ENCODE measurements at places on chromosomes 5 and 9.
A peak's percentile ranks its signal among the peaks of the same experiment; 100 is the strongest.

GRCh38 chr5:127561254-127561653 is 43.8 kb downstream of the PRRC1 start:
- peak; percentile 29 for DNase-seq

DNA sequence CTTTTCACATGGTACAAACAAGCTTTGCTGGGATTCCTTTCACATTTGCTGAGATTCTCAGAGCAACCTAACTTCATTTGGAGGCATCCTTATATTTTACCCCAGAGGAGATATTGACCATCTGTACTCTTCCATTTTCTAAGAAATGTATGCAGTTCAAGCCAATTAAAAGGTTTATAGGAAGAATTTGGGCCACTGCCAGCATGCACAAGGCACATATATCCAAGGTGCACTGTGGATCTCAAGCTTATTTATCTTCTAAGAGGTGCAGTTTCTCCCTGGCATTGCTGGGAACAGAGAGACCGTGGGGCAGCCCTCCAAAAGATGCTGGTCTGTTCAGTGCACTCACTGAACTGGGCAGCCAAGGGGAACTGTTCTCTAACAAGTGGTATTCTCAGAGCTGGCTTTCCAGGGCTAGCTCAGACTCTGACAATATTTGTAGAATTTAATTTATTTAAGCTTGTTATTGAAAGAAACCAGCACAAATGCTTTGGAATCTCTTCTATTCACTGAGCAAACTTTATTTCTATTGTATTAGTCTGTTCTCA is 213.3 kb downstream of the TENT4A start:
- DNase-seq = no peak

DNA sequence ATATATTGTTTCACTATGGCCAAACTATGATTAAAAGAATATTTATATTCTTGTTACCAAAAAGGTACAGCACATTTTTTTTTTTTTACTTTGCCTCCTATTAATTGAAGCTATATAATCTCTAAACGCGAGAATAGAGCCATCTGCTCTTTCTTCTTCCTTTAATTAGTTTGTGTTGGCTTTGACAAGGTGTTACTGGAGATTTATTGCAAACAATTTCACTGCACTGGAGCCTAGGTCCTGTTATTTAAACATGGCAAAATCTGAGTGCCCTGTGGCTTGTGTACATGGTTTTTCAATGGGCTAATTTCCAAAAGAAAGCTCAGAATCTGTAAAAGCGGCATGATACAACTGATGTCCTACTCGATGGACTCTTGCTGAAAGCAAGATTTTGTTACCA is 40.8 kb upstream of the GABRG2 start:
- no peak for DNase-seq

GRCh38 chr9:286071-286740 is 71.5 kb downstream of the DOCK8 start:
- DNase-seq = no peak

DNA sequence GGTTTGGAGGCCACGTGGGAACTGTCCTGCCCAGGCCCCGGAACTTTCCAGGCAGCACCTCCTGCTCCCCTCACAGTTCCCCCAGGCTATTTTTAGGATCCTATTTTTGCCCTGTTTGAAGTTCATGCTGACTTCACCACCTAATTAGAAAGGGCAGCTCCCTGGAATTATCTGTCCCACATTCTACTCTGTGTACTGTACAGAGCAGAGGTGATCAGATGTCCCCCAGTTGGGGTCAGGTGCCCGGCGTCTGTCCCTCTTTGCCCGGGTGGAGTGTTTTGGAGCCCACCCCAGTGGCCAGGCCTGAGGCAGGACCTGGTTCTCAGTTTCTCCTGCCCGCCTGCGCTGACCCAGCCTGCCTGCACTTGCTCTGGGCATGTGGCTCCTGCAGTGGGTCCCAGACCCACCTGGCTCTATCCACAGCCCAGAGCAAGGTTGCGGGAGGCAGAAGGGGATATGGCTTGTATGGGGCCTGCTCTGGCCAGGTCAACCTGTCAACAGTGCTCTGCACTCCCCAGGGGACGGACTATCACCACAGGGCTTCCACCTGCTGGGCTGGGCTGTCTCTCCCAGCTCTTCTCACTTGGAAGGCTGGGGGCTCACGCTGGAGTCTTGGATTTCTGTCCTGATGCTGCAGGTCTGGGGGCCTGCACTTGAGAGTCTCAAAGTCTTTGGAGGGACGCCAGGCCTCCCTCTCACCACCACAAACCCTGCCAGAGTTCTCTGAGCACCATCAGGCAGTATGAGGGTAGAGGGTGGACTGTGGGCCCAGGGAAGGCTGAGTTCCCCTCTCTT is 268.3 kb downstream of the GADD45G start:
- DNase-seq = no peak

- DNase-seq = no peak
Measured at GRCh38 chr5:169913479-169913878, 66.8 kb downstream of the INSYN2B start.

GRCh38 chr9:126761274-126761673 is 43.6 kb upstream of the ZBTB43 start:
- no peak for DNase-seq

GRCh38 chr9:90801241-90801972 is at the start of gene SYK:
TSS of gene SYK (plus strand) at chr9:90801819. CDS start at chr9:90843899, 42,080 bp downstream.
- DNase-seq = no peak

GRCh38 chr9:132116583-132116982 is 36.9 kb upstream of the MED27 start:
- DNase-seq = no peak

DNA sequence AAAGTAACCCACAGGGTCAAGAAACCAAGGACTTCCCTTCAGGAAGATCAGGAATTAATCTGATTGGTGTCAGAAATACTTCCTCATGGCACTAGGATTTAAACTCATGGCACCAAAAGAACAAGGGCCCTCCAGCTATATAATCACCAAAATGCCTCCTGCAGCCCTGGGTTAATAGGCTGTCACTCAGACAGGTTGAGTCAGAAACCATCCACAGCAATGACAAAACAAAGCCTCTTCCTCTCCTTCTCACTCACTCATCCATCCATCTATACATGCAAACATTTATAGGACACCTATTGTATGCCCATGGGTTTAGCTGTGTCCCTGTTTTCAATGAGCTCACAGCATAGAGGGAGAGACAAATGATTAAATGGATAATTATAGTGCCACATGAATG is 62.5 kb upstream of the SPOCK1 start:
- DNase-seq = no peak

- DNase-seq = no peak
Measured at GRCh38 chr5:15933259-15934207, 246.1 kb downstream of the MARCHF11 start.

- no peak for DNase-seq
Measured at GRCh38 chr5:100643473-100643872, 108.3 kb downstream of the FAM174A start.

GRCh38 chr5:143542798-143543144 is 139.3 kb upstream of the NR3C1 start:
- no peak for DNase-seq

DNA sequence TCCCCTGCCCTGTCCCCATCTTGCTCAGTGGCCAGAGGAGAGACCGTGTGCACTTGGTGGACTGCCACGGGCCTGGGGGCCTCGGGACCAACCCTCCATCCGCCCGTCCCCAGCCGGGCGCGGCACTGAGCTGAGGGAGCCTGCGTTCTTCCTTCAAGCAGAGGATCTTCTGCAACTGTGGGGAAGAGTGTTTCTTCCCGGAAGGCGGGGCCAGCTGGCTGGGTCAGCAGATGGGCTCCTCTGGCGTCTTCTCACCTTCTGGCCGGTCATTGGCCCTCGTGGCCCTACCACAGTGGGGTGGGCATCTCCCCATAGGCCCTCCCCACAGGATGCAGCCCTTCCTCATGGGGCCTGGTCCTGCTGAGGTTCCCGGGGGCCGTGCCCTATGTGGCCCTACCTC is 17.4 kb downstream of the RXRA start:
- no peak for DNase-seq

DNA sequence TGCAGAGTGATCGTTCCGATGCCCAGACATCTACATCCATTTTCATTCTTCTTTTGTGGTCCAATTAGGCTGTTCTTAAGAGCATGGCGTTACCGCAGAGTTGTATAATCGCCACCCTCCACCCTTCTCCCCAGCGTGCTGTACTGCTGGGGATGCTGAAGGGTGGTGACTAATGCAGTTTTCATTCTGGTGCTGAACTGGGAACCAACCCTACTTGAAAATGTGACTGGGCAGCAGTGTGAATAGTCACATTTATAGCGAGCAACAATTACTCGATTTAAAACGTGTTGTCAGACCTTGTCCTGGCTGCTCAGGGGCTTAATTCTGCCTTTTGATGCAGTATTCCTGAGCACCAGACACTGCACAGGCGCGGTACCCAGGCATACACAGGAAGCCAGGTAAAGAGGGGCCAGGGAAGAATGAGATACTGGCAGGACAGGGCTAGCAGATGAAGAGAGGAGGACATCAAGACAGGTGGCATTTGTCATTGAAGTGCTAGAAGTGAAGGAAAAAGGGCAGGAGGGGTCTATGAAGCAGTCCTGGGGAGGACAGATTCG is 719 bp upstream of the ISCA1 start:
- peak; percentile 75 for DNase-seq

DNA sequence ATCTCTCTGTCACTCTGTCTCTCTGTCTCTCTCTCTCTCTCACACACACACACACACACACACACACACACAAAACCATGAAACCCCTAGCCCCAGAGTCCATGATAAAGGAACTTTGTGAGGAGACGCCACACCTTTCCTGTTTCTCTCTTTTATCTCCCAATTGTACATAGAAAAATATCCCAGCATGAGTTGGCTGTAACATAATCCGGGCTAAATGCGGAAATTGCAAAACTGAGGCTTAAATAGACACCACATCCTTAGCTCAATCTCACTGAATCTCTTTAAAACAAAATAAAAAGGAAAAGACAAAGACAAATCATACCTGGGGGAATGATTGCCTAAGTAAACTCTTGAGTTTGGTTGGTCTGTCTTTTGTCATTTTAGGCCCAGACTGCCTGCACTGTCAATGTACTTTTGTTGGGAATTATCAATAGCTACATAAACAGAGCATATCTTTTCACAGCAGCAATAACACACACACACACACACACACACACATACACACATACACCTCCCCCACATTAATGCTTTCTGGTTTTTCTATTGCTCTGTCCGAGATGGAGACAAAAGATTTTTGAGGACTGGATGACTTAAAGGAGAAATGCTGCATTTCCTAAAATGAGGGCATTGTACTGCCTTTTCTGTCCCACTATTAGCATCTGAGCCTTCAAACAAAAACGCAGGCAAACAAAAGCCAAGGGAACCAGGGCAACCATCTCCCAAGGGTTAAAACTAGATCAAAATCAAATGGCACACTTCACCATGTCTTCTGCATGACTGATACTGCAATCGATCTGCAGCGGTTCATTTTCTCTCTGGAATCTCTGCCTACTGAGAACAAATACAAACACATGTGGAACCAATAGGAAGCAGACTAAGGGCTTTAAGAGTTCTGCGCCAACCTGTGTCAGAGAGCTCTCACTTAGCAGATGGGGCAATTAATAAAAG is 321.5 kb downstream of the NFIB start:
- DNase-seq = no peak

DNA sequence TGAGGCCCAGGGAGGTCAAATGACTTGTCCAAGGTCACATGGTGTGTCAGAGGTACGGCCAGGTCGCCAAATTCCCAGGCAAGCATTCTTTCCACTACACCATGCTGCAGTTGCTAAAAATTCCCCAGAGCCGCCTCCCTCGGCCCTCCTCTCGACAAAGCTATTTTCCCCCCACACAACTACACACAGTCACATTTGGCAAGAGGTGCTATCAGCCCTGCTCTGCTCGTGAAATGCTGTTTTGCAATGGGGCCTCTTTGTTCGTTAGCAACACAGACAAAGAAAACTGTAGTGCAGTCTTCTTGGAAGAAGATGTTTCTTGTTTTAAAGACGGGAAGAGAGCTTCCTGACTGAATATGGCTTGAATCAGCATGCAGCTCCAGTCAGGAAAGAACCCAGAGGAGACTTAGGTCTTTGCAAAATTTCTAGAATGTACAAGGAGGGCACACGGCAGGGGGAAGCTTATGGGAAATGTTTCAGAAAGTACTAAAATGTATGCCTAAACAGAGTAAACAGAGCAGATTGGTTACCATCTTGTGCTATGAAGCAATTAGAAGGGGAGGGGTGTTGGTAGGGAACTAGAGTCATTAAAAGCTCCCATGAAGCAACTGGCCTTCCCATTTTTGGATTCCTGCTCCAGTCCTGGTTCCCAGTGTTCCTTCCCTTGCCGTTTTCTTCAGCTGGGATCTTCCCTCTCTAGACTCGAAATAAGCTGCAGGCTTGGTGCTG is 14.2 kb downstream of the SLIT3 start:
- no peak for DNase-seq

- DNase-seq = no peak
Measured at GRCh38 chr9:130782886-130783530, 52.0 kb upstream of the ABL1 start.

DNA sequence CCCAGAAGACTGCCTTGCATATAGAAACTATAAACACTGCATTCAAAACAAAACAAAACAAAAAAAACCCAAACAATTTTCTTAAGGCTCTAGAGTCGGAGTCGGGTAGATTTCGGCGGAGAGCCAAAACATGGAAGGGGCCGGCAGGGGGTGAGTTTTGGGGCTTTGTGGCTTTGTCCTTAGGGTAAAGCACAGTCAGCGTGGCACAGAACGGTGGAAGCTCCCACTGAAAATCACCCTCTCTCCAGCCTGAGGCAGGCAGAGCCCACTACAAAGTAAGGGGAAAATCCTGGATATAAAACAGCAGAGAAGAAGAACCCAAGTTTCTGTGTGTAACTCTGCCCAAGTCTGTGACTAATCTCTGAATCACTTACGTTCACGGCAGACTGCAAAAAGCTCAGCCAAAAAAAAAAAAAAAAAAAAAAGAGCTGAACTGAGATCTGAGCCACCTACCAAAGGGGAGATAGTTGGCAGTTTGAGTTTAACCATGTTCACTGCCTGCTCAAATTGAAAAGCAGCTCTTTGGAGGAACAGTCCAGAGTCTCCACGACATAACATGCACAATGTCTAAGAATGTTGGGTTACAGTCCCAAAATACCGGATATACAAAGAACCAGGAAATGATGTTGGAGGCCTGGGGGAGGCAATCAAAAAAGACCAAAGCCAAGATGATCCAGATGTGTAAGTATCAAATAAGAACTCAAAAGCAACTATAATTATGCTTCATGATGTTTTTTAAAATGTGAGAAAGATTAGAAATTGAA is 26.6 kb upstream of the OR2K2 start:
- peak; percentile 68 for DNase-seq

DNA sequence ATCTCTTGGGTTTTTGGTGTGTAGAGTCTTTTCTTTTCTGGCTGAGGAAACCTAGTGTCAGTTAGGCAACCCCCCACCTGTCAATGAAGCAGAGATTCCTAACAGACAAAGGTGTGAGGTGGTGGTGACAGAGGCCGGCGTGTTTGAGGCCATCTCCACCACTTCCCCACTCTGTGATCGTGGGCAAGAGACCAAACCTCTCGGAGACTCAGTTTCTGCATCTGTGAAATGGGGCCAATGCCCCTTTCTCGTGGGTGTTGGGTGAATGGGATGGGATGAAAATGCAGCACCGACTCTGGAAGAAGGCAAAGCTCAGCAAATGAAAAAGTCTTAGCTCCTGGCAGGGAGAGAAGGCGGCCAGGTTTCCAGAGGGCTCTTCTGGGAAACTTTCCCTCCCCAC is 807 bp downstream of the FAM163B start:
- DNase-seq = no peak

All from BJ (cell line).